ENCODE measurements at places on chromosomes 6 and 20. TPM values are rescaled to one million over a fixed set of nuclear protein-coding genes. Genes with fewer than 3 reads are reported as not detected.

The MTRF1L gene
- 18.9 TPM for total RNA-seq

The DDX43 gene
- 0.46 TPM for total RNA-seq

The DEFB132 gene
- not detected for total RNA-seq

The PRKN gene
- total RNA-seq: 0.31 TPM

The TFAP2A gene
- not detected for total RNA-seq

The WFDC9 gene
- total RNA-seq: not detected

The ENPP3 gene
- not detected for total RNA-seq

The KCNQ5 gene
- 5.9 TPM for total RNA-seq

The TMEM217 gene
- total RNA-seq: 3.9 TPM

The LY6G5C gene
- 2.2 TPM for total RNA-seq

The HLA-DRB5 gene
- total RNA-seq: 2.9 TPM

The SYNDIG1 gene
- total RNA-seq: not detected

Measured in activated naive CD4-positive, alpha-beta T cell treated with anti-CD3 and anti-CD28 coated beads, Interleukin-2, amount 10 ng/mL, durations not matched to agents 5 hours and 36 hours (primary cell).